ENCODE measurements at places on chromosomes 7 and 10.
A peak's percentile ranks its signal among the peaks of the same experiment; 100 is the strongest.

- DNase-seq, result no peak
These were observed 91.6 kb upstream of the IKZF1 start for GRCh38 chr7:50212666-50213621.

DNA sequence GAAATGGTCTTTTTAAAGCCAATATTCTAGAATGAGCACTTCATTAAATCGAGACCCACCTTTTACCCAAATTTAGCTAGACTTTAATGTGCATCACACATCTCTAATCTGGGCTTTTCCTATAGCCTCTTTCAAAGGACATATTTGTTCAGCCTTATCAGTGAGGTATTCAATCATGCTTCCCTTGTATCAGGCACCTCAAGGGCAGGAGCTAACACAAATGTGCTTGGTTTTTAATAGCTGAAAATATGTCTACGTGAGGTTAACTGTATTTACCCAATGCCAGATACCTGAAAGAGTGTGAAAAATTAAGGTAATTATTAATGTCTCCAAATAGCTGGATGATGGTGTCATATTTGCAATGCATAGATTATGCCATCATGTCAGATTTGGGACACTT lies 203.9 kb downstream of the SNX10 start:
- DNase-seq, result no peak

DNA sequence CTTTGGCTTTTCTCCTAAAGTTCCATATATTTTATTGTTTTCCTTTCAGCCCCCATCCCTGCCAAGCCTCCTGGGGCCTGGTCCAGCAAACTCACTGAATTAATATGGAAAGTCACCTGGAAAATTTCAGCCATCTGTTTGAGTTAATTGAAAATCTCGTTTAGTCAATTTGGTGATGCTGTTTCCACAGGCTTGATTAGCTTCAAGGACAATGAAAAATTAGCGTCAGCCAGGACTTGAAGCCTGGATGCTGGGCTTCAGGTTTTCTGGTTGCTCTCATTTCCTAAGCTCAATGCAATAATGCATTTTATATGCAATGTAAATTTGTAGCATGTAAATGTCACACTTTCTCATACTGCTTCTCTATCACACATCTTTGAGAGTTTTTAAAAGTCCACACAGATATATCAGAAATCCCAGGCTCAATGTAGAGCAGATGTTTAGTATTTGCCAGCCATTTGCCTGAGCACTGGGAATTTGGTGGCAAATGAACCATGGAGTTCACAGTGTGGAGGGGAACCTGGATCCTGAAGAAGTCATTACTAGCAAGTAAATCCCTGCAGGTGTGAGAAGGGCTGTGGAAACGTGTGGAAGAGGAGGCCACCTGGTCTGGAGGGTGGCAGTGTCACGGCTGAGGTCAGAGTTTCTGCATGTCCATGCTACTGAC lies 228.5 kb downstream of the PAXIP1 start:
- DNase-seq, result no peak

- DNase-seq, result no peak
These were observed 133.8 kb upstream of the PLXNA4 start for GRCh38 chr7:132709971-132710567.

- DNase-seq, result no peak
These were observed 494.5 kb downstream of the DNAJB6 start for GRCh38 chr7:157831143-157831905.

- no peak for DNase-seq
These were observed 60.3 kb downstream of the RASGEF1A start for GRCh38 chr10:43206391-43207235.

- DNase-seq, result peak; percentile 54
These were observed 182.9 kb downstream of the PFKFB3 start for GRCh38 chr10:6385665-6386064.

DNA sequence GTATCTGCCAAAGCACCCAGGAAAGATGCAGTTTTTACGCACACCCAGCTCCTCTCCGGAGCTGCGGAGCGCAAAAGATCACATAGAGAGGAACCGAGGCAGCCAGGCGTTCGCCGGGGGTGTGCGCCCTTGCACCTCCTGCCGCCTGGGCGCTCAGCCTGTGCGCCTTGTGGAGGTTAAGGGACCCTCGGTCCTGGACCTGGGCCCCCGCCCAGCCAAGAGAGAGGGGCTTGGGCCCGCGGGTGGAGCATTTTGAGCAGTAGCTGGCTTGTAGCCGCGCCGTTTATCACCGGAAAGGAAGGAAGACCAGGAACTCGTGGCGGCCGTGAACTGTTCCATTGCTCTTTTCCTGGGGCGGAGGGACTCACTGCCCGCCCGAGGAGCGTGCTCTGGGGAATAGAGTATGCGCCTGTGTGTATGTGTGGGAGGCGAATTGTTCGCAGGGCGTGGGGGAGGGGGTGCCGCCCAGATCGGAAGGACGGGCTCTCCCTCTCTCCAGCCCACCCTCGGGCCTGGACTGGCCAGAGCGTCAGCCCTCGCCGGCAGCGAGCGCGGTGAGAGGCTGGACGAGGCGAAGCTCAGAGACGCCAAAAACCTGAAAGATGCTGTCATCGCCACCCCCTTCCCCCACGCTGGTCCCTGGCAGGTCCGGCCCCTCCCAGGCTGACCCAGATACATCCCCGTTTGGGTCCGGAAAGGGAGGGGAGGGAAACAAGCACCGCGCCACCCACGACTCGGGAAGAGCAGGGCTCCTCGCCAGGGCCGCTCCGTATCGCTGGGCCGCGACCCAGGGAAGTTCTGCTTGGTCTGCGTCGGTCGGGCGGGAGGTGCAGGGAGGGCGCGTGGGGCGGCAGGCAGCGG lies 1.2 kb upstream of the WNT2 start:
- DNase-seq, result peak; percentile 27

- DNase-seq, result no peak
These were observed 498 bp upstream of the ST7 start for GRCh38 chr7:116952635-116953371.

- no peak for DNase-seq
These were observed 77.6 kb downstream of the VPS41 start for GRCh38 chr7:38831259-38831996.

GRCh38 chr10:69406816-69407580 lies 9.7 kb downstream of the TACR2 start:
- DNase-seq, result no peak

GRCh38 chr7:129227646-129228578 lies 3.1 kb downstream of the AHCYL2 start:
- DNase-seq, result no peak

DNA sequence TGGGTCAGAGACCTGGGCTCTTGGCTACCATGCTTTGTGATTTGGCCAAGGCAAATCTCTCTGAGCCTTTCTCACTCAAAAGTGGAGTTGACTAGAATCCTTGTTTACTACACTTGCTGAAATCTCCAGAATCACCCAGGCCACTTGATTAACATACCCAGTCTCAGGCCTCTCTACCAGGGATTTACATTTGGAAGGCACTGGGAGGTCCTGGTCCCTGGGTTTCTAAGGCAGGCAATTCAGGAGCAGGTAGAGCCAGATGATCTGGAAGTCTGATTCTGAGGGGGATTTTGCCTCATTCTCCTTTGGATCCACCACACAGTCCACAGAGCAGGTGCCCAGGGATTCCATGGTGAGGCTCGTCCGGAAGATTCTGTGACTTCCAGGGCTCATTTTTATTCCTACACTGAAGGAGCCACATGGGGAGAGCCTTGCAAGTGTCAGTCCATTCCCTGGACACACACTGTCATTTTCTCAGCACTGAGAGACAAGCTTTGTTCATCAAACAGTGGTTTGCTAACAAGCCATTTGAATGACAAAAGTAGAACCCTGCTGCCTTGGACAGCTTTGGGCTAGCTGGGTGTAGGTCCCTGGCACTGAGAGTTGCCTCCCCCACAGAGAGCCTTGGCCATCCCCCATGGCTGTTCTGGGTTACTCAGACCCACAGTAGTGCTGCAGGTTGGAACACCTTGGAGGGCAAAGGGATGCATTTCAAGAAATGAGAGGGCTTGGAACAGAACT lies 74.2 kb downstream of the NOC3L start:
- no peak for DNase-seq

GRCh38 chr10:77865580-77866324 lies 60.8 kb downstream of the DLG5 start:
- no peak for DNase-seq

GRCh38 chr10:93816123-93816747 lies 58.5 kb downstream of the LGI1 start:
- DNase-seq, result peak; percentile 30

DNA sequence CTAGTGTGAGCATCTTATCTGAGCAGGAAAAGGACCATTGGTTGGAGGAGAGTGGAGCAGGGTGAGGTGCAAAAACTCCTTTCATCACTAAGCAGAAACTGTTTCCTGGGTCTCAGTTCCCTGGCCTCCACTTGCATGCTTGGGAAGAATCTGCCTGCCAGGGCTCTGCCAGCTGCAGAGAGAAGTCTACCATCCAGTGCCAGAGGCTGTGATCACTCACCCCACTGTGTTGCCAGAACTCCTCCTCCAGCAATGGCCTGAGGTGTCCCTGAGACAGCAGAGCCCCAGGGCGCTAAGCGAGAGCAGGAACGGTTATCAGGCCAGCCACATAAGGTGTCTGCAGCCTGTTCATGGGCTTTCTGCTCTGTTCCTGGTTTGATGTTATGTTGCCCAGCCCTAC lies 991.4 kb downstream of the CCSER2 start:
- DNase-seq, result no peak

- DNase-seq, result no peak
These were observed 819.6 kb upstream of the SORCS1 start for GRCh38 chr10:107984149-107984548.

DNA sequence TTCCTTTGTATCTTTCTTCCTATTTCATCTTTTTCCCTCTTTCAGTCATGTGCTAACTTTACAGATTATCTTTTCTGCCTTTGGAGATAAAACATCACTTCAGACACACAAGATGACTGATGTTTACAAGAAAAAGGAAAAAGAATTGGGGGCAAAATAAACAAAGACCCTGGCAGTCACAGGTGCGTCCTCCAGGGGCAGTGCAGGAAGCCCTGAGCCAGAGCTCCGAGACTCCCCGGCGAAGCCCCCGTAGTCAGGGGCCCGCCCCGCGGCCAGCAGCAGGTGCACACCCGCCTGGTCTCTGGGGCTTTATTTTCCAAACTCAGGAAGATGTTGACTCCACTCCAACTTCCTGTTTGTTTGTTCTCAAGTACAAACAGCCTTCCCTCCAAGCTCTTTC lies 10.2 kb downstream of the STK32C start:
- no peak for DNase-seq

DNA sequence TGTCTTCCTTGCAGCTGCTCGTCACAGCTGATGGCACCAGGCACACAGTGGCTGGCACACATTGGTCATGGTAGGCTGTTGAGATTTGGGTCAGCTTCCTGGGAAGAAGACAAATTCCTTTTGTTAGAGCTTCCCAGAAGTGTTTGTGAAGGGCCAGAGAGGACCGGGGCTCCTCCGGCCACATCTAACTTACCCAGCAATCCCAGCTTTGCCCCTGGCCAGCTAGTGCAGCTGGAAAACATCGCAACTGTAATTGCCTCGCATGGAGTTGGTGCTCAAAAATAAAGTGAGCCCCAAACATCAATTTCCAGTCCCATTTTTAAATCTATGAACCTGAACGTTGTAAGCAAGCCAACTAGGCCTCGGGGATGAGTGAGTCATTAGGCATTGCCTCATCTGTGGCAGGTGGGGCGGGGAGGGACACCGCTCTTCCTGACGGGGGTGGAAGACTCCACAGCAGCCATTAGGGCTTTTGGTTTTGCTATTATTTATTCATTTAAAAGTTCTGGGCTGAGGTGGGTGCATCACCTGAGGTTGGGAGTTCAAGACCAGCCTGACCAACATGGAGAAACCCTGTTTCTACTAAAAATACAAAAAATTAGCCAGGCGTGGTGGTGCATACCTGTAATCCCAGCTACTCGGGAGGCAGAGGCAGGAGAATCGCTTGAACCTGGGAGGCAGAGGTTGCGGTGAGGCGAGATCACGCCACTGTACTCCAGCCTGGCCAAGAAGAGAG lies 12.4 kb downstream of the CPA5 start:
- DNase-seq, result peak; percentile 39

- no peak for DNase-seq
These were observed 119.8 kb downstream of the PRPF18 start for GRCh38 chr10:13706604-13707003.

- no peak for DNase-seq
These were observed 40.5 kb downstream of the C1QL3 start for GRCh38 chr10:16481052-16481728.

DNA sequence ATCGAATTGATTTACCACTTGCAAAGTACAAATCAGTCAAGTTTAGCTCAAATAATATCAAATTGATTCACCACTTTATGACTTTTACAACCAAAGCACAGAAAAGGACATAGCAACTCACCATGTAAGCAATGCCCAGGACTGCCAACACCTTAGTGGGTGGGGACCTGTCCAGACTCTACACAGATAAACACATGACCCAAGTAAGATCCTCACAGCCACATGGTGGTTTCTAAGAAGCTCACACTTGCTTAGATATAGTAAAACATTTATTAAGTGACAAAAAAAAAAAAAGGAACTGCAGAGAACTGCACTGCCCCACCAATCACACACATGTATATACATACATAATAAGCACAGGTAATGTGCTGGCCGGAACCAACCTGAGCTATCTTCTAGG lies 116.2 kb downstream of the SLC25A13 start:
- no peak for DNase-seq

DNA sequence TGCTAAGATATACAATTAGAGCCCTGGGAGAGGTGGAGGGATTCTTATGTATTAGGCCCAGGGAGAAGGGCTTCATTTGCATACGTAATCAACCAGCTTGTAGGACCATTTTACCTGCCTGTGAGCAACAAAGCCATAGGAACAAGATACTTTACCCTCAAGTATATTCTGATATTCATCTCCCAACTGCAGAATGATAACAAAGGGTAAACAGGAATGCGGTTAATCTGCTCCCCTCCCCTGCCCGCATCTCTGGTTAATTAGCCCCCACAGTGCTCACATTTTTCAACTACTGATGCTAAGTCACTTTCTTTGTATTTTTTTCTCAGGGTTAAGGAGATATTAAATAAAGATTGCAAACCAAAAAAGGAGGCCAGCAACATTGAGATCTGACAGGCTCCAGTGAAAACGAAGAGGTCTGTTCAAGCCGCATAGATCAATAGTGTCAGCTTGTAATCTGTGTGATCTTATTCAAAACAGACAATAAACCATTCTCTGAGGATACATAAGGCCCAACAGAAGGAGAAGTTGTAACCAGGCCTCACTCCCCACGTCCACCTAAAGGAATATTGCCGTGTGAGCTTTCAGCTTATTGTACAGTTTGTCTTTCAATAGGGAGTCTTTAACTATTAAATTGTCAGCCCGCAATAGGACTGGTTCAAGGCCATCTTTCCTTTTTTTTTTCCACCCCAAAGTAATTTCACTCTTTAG lies 203.4 kb downstream of the RAPGEF5 start:
- no peak for DNase-seq

- DNase-seq, result no peak
These were observed 19.3 kb downstream of the AP5Z1 start for GRCh38 chr7:4794591-4795350.

DNA sequence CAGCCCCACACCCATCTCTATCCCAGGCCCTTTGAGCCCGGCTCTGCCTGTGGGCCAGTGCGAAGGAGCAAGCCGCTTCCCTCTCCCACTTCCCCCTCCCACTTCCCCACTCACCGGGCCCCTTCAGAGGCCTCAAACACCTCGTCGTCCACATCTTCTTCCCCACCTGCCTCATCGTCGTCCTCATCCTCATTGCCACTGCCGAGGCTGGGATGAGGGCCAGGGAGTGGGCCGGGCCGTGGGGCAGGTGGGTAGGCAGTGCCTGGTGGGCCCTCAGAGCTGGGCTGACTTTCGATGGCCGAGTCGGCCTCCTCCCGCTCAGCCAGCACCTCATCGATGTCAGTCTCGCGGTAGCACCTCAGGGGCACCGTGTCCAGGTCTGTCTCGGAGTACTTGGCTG lies 3.8 kb downstream of the PSD start:
- DNase-seq, result no peak

GRCh38 chr10:44045020-44045419 lies 339.9 kb downstream of the CXCL12 start:
- no peak for DNase-seq

All from GM04503 (cell line).